ENCODE measurements at places on chromosomes 12 and 14. TPM values are rescaled to one million over a fixed set of nuclear protein-coding genes. Genes with fewer than 3 reads are reported as not detected.

DNA sequence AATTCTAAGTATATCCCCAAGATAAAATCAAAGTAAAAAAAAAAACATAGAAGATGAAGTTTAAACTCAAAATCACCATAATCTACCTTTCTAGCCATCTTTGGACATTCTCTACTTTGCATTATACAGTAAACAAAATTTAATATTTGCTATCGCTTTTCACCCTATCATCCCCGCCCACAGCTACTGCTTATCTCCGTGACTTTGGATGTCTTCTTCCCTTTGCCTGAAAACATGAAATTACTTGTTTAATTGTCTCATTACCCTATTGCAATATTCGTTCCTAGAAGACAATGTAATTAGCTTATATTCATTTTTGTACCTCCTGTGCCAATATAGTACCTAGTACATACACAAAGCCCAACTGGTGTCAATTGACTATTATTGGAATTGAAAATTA lies 9.3 kb downstream of the SYNJ2BP start:
- DNase-seq = no peak

Gene MED6
- 21.3 TPM for polyA plus RNA-seq

- no peak for DNase-seq
Observed at GRCh38 chr14:33848706-33849454, 102.0 kb downstream of the EGLN3 start.

- DNase-seq = no peak
Observed at GRCh38 chr14:19823178-19823577, 19.6 kb downstream of the OR4N2 start.

- DNase-seq = no peak
Observed at GRCh38 chr14:89598548-89599186, 181.6 kb upstream of the FOXN3 start.

Gene SELPLG
- 508 TPM for polyA plus RNA-seq

- no peak for DNase-seq
Observed at GRCh38 chr12:82223426-82223825, 134.8 kb downstream of the CCDC59 start.

Measured in immature natural killer cell (primary cell).